Left renal cortex interstitium (tissue), 4 donors: ENCODE measurements at places on chromosomes 12 and 14.
A peak's percentile ranks its signal among the peaks of the same experiment; 100 is the strongest.

DNA sequence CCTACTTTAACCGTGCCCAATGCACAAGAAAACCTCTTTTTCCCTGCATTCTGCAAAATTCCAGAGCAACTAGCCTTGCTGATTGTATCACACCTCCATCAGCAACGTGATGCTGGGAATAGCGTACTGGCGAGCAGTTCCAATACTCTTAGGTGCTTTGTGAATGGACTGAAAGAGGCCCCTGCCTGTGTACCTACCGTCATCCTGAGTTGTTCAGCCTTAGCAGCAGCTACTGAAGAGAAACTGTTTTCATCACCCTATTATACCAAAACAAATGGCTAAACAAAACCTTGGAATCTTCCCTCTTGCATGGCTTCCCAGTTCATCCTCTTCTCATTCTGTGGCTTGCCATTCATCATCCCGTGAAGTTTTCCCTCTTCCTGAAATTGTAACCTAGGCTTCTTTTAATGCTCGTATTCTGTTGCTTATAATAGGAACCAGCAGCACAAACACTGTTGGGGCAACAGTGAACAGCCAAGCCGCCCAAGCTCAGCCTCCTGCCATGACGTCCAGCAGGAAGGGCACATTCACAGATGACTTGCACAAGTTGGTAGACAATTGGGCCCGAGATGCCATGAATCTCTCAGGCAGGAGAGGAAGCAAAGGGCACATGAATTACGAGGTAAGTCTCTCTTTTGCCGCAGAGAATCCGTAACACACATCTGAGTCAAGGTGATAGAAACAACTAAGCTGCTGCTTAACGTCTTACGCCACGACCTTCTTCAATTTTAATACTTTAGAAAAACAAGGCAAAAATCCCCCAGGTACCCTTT is 41.9 kb downstream of the RAD52 start:
- no peak for DNase-seq

DNA sequence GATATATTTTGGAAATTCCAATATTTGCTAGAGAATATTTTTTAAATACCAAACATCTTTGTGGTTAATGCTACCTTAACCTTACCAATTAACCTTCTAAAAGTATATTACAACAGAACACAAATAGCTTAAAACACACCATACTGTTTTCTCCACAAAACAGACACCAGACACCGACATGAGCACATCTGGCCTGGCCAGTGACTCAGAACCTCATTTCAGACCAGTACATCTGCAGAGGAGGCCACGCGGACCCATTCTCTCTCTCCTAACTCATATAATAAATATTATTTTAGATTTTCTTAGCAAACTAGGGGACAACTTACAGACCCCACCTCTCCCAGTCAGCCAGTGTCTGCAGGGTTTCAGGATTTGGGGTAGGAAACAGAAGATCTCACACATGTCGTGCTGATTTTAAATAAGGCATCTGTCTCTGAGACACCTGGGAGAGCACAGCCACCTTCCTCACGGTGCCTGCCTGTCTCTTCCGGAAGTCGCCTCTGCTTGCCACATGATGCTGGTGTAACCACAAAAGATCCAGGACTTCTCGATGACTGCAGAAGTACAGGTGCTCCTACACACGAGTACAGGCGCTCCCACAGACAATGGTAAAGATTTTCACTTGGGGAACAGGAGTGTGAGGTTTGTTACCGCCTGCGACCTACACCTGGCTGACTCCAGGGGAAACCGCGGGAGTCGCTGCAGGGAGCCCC is 9.7 kb upstream of the ANKLE2 start:
- no peak for DNase-seq

- DNase-seq: no peak
These were observed 7.2 kb upstream of the CRIP2 start for GRCh38 chr14:105467249-105467941.

GRCh38 chr12:59708064-59708463 is 112.2 kb downstream of the SLC16A7 start:
- no peak for DNase-seq

DNA sequence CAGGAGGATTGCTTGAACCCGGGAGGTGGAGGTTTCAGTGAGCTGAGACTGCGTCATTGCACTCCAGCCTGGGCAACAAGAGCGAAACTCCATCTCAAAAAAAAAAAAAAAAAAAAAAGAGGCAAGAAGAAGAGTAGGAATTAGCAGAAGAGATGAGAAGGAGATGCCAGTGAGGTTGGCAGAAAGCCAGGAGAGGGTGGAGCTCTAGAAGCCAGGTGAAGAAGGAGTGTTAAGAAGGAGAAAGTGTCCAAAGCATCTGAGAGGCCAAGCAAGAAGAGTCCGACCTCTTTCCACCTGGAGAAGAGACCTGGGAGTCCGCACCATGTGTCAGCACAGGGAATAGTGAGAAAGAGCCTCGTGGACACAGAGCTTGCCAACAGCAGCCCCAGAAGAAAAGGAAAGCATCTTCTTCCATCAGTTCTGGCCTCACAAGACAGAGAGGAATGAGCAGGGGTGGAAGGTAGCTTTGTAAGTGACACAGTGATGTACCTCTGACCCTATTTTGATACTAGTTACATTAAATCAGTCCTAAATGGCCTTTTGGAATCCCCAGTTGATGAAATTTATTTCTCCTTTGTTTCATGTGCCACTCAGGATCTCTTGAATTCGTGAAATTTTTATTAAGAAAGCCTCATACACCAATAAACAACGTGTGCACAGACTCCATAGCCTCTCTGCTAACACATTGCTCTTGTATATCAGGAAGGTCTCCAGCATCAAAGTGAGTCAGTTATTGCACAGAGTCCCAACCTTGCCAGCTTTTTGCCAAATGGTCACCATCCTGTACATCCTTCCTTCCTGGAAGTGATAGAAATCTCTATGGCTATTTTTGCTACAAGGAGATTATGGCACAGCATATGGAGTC is 70.6 kb downstream of the SAMD4A start:
- DNase-seq: no peak

DNA sequence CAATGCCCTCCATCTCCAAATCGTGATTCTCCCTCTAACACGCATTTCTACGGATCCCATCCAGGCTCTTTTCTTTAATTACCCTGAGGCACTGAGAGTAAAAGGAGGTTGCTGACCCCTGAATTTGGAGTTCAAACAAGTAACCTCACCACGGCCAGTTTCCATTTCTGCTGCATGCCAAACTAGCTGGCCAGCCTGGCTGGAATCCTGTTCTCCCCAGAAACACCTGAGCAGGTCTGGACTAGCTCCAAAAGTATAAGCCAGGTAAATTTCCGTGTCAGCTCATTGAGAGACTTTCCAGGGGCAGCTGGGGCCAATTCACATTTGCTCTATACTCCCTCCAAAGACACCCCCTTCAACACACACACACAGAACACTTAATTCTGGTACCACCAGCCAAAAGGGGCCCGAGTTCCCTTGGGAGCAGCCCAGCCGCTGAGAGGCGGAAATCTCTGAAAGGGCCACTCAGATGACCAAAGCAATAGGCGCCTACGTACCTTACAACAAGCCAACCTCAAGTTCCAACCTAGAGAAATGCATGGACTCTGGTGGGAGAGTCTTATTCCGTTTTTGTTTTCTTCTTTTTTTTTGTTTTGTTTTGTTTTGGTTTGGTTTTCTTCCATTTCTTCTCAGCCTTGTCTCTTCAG is 131.4 kb downstream of the NDUFA12 start:
- DNase-seq: no peak

DNA sequence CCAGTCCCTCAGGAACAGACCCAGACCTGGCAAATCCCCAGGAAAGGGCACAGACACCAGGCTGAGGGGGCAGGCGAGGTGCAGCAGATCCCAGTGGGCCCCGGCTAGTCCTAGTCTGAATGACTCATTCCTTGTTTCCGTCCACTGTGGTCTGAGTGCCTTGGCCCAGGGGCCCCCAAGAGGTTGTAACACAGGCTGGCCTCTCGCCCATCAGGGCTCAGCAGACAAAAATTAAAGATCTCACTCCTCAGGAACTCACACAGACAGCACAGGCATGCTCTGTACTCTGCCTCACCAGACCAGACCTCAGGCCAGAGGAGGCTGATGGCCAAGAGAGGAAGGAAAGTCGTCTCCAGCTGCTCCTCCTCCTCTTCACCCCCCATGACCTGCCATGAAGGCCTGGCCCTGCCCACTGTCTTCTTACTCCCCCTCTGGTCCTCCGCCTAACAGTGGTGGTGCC is 7.7 kb upstream of the LTBP2 start:
- no peak for DNase-seq

DNA sequence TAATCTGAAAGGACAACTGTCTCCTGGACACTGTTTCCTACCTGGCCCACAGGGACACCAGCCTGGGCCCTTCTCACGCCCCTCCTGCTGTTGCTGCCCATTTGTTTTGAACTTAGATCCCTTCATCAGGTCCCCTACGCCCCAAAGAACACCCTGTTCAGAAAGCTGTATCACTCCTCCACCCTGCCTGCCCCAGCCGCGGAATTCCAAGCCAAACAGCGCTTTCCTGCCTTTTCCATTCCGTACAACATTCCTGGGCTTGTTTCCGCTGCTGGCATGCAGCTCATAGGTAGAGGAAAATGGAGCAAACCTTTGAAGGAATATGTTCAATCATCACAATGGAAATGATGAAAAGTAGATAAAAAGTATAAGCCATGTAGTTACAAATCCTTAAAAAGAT is 12.8 kb upstream of the GSG1 start:
- no peak for DNase-seq

GRCh38 chr14:30993071-30993470 is 32.4 kb upstream of the AP4S1 start:
- no peak for DNase-seq

DNA sequence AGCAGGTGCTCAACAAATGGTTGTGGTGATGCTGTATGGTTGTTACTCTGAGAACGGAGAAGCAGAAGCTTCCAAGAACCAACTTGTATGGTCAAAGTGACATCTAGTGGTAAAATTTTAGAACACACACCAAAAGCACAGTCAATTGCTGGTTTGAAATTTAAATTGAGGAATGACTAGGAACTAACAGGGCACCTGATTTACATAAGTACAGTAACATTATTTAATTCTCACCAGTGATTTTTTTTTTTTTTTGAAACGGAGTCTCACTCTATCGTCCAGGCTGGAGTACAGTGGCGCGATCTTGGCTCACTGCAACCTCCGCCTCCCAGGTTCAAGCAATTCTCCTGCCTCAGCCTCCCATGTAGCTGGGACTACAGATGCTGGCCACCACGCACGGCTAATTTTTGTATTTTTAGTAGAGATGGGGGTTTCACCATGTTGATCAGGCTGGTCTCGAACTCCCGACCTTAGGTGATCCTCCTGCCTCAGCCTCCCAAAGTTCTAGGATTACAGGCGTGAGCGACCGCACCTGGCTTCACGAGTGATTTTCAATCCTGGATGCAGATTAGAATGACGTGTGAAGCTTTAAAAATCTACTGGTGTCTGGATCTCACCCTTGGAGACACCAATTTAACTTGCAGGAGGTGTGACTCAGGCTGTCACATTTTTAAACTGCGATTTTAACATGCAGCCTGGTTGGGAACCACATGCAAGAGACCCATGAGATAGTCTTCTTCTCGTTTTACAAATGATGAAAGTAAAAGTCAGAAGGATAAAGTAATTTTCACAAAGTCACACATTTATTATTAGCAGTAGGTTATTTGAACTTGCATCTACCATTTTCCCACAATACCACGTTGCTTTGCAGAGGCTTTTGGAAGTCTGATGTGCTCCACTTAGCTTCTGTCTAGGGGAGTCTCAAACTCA is 14.1 kb upstream of the NUMB start:
- DNase-seq: no peak

GRCh38 chr14:88668448-88669116 is 105.7 kb downstream of the ZC3H14 start:
- DNase-seq: no peak

- DNase-seq: no peak
These were observed 1.5 kb upstream of the ZFYVE26 start for GRCh38 chr14:67817750-67818438.

GRCh38 chr12:79327465-79327864 is 363.3 kb downstream of the PAWR start:
- no peak for DNase-seq

DNA sequence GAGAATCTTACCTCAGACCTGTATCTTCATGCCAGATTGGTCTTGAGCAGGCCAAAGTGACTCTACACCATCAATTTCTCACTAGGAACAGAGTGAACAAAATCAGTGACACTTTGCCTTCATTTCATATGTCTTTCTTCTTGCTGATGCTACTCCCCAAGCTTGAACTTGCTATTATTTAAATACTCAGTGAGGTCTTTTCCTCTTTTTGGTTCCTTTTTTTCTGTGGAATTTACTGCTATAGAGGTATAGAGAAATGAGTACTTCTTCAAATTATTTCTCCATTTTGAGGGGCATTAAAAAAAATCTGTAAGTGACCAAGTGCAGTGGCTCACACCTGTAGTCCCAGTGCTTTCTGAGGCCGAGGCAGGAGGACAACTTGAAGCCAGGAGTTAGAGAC is at the start of gene GPR33:
GPR33 (minus strand) TSS at position 154 of the 400 bp plus-strand sequence. CDS start 4,074 bp downstream, outside the sequence.
- no peak for DNase-seq

GRCh38 chr14:64974563-64974962 is 2.4 kb upstream of the RAB15 start:
- DNase-seq: no peak

GRCh38 chr12:108129017-108129812 is at the start of gene WSCD2:
WSCD2 (plus strand) TSS chr12:108129288; CDS start chr12:108195833, 66,545 bp downstream.
- peak; percentile 58 for DNase-seq

GRCh38 chr14:49408187-49408933 is 177.8 kb downstream of the RPS29 start:
- DNase-seq: no peak

DNA sequence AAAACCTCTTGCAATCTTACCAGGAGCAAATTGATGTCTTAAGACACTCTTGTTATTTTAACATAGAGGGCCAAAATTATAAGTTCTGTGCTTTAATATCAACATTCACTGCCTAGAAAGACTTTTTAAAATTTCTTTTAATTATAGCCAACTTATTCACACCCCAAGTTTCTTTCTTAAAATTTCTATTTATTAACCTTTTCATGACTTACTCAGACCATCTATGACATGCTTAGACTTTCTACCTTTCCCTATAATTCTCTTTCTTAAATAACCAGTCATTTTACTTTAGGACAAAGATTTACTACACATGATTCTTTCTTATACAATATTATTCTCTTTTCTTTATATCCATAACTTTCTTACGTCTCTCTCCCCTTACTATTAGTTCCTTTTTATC is 220.4 kb downstream of the NUBPL start:
- DNase-seq: no peak

- no peak for DNase-seq
These were observed 26.1 kb upstream of the JPH4 start for GRCh38 chr14:23604675-23605170.

- no peak for DNase-seq
These were observed 815 bp downstream of the COQ10A start for GRCh38 chr12:56267443-56268071.

GRCh38 chr12:76311796-76312195 is 36.4 kb downstream of the BBS10 start:
- no peak for DNase-seq
